ENCODE measurements at places on chromosomes 13 and 19.

- DNase-seq, result no peak
These were observed 112.3 kb upstream of the ZNF507 start for GRCh38 chr19:32233091-32233490.

DNA sequence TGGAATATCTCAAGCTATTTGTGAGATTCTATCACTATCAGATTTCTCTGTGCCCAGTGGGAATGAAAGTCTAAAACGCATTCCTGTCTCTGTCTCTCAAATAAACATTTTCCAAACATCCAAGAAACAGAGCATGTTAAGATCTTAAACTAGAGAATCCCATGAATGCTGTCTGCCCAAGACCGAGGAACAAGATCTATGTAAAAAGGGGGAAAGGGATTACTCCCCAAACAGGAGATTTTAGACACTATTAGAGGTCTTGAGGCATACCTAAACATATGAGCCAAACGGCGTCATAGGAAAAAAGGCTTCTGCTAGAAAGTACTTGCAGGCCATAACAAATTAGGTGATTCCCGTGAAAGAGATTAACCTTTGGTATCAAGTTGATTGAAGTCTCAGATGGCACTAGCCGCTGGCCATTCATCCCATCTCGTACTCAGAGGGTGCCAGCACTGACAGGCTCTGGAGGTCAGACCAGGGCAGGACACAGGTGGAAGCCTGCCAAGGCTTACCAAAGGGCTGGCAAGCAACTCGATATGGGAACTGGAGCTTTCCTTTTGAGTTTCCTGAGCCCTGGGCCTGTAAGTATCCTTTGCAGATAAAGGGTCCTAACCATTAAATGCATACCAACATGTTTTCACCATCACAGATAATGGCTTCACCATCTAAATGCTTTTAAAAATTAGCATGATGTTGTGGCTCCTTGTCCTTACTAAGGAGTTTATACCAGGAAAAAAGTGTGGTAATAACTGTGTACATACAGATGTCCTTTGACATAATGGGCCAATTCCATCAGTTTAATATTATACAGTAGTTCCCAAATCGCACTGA, 225.2 kb downstream of the FOXO1 start:
- no peak for DNase-seq

DNA sequence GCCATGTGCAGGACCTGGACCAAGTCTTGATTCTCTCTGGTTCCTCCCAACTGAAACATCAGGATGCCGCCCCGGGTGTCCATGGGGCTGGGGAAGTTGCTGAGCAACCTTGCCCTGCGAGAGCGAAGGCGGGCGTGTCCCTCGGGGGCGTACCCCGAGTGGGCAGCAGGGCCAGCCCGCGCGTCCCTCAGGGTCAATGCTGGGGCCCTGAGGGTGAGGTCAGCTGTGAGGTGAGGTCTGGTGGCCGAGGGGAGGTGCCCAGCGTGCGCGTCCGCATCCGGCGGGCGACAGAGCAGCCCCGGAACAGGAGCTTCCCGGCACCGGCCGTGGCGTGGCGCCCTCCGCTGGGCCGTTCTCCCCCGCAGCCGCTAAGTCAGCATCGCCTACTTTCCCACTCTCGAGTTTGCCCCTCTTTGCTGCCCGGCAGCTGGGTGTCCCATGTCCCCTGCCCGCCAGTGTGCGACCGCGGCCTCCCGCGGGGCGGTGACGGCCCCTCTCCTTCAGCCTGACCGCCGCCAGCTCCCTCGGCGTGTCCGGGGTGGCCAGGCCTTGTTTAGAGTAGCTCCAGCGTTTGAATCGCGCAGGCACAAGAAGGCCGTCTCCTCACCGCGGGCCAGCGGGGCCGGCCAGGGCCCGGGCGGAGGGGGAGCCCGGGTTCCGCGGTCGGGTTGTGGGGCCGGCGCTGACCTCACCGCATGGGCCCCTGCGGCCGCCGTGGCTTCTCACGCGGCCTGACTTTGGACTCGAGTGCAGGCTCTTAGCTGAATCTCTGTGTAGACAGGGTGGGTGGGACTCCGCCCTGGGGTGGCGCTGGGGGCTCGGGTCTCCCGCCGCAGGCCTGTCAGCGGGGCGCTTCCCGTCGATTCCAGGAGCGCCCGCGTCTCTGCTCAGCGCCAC, 33.0 kb downstream of the GJA3 start:
- DNase-seq, result peak; percentile 42

GRCh38 chr19:10565028-10565566, 713 bp downstream of the KRI1 start:
- peak; percentile 63 for DNase-seq

GRCh38 chr19:50478901-50479715, 2.5 kb upstream of the GARIN5A start:
- no peak for DNase-seq

- no peak for DNase-seq
These were observed 7.5 kb downstream of the PLAUR start for GRCh38 chr19:43662487-43662886.

- no peak for DNase-seq
These were observed 1.4 kb upstream of the C2CD4C start for GRCh38 chr19:410243-410781.

DNA sequence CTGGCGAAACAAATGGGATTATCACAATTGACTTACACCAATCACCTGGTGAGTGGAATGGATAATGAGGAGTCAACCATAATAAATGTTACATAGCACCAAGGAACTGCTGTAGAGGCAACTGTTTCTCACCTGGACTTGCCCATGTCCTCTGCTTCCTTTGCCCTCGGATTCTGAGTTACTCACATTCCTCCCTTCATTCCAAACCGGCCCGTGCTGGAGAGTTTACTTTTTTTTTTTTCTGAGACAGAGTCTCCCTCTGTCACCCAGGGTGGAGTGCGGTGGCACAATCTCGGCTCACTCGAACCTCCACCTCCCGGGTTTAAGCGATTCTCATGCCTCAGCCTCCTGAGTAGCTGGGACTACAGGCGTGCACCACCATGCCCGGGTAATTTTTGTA, 41.5 kb upstream of the TSC22D1 start:
- no peak for DNase-seq

- no peak for DNase-seq
These were observed 6.1 kb downstream of the FIZ1 start for GRCh38 chr19:55593096-55593772.

DNA sequence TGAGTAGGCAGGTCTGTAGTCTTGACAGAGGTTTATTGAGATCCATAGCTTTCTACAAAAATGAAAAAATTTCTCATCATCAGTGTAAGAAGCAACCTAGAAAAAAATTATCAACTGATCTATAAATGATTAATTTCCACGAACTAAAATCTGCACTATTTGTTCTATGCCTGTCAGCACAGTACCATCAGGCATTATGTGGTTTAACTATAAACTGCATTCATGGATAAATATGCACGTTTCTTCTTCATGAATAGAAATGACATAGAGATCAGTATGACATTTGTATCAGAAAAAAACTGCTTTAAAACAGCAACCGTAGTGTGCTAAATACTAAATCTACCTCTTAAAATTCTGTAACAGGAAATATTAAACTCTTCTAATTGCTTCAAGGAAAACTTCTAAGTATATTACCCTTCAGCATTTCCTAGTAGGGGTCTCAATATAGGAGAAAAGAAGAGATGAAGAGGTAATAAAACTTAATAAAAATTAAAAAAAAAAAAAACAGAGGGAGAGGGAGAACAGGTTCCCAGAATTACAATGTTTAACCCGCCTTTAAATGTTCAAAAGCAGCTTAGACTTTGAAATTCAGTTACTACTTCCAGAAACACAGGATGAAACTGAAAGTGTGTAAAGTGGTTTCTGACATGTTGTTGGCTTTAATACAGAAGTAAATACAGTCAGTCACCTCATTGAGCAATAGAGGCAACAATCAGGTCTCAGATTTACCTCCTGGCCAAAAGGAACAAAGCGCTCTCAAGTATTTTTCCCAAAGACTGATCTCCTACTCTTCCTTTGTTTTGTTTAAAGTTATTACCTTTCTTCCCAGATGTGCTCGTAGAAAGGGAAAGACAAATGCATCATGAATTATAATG, 144.4 kb downstream of the DIAPH3 start:
- DNase-seq, result peak; percentile 13

DNA sequence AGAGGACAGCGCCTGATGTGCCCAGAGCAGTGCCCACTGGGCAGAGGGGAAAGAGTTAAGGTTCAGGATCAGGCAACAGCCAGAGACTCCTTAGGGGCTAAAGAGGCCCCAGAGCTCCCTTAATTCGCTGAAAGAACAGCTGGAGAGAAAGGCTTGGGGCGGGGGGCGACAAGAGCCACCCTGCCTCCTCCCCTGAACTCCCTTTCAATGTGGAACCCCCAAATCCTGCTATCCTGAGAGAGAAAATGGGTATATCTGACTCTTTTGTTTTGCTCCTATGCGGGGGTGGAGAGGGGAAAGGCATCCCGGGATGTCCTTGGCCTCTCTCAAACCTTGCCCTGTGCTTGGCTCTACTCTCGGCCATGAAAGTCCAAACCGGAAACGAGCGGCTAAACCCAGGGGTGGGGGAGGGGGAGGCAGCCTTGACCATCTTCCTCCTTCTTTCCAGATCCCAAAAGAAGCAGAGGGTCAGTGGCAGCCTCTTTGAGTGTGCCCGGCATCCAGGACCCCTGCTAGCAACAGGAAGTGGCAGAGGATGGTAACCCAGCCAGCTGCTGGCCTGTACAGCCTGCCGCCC, 4.7 kb downstream of the PRKACA start:
- DNase-seq, result no peak

- DNase-seq, result no peak
These were observed 222.8 kb downstream of the NDFIP2 start for GRCh38 chr13:79703772-79704171.

DNA sequence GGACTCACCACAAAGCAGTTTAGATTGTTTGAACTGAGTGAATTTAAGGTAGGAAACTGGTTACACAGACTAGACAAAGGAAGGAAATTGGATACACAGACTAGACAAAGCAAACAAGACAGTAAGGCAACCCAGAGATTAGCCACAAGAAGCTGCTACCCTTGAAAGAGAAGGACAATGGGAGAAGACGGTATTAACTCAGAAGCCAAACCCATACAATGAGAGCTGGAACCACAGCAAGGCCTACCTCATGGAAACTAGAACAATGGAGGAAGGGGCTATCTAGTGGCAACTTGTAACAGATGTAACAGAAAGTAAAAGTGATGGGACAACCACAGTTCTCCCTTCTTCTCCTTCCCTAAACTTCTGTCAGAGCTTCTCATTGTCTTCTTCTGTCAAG, 410.9 kb upstream of the SPRY2 start:
- DNase-seq, result no peak

GRCh38 chr19:58497634-58498170, 14.1 kb downstream of the SLC27A5 start:
- DNase-seq, result no peak
